Mucosa of descending colon (tissue), 3 donors: ENCODE measurements at places on chromosomes 12 and 14.
A peak's percentile ranks its signal among the peaks of the same experiment; 100 is the strongest.

DNA sequence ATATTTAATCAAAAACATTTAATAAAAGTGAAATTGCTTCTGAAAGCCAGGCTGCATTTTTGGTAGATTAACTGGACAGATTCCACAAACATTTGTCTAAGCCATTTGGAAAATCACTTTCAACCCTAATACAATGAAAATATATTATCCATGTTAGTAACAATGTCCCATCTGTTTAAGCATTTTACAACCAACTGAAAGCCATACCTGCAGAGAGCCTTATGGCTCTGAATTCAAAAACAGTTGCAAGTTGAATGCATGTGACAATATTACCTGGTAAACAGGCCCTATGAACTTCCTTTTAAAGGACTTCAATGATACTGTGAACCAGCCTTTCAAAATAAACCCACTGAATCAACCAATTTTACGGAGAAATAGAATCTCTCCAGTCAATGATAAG is 468.1 kb downstream of the BTG1 start:
- DNase-seq = no peak

DNA sequence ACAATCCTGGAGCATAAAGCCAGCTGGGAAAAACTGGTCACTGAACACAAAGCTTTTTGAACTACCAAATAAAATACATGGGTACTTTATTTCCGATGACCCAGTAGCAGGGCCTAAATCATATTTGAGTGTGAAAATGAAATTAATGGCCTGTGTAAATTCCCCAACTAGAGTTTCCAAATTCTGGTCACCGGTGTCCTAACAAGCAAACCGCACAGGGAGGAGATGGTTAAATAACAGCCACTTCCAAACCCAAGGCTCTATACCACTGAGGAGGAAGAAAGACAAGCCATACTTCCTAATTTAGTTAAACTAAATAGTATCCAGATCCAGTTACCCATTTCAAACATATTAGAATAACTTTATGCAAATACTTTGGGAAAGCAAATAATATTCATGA is 40.1 kb upstream of the DUSP6 start:
- DNase-seq = no peak

DNA sequence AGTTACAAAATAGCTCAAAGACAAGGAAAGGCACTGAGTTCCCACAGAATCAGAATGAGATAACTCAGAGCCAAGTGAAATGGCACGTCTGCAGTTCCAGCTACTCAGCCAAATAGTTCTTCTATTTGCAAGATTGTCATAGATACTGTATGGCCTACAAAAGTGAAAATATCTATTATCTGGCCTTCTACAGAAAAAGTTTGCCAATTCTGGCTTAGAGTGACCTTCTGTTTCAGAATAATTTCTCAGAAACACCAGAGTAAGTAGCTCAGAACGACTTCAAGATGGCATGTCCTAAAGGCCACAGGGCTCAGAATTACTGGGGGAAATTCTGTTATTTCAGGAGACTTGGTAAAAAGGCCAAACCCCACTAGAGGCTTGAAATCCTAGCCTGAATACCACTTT is 10.7 kb upstream of the RTRAF start:
- no peak for DNase-seq

GRCh38 chr12:93376436-93377251 is 1.1 kb upstream of the NUDT4 start:
- peak; percentile 51 for DNase-seq

- DNase-seq = no peak
These were observed 16.4 kb upstream of the LMO3 start for GRCh38 chr12:16622338-16622737.

DNA sequence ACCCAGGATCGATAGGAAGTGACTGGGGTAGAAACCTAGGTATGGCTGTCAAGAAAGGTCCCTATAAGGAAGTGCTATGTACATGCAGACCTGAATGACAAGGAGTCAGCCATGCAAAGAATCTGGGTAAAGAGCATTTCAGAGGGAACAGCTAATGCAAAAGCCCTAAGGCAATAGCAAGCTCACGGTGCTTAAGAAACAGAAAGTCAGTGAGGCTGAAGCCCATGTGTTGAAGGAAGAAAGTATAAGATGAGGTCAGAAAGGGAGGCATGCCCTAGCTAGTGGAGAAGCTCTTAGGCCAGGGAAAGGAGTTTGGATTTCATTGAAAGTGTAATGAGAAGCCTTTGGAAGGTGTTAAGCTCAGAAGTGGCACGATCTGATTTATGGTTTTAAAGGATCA is 6.0 kb upstream of the ADCY6 start:
- DNase-seq = no peak

GRCh38 chr14:49584058-49584457 is 2.1 kb downstream of the RPS29 start:
- DNase-seq = peak; percentile 11

DNA sequence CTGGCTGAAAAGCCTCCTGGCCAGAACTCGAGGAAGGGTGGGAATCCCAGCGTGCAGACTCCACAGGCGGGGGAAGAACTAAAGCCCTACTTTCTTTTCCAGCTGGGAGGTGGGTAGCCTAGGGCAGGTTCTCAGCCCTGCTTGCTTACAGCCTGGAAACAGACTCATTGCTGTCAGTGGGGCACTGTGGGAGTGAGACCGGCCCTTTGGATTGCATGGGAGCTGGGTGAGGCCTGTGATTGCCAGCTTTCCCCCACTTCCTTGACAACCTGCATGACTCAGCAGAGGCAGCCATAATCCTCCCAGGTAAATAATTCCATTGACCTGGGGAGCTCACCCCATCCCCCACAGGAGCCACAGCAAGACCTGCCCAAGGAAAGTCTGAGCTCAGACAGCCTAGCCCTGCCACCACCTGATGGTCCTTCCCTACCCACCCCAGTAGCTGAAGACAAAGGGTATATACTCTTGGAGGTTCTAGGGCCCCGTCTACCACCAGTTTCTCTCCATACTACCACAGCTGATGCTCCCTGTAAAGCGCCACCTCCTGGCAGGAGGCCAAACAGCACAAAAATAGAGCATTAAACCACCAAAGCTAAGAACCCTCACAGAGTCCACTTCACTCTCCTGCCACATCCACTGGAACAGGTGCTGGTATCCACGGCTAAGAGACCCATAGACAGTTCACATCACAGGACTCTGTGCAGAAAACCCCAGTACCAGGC is 294.1 kb downstream of the SEC23A start:
- peak; percentile 71 for DNase-seq

DNA sequence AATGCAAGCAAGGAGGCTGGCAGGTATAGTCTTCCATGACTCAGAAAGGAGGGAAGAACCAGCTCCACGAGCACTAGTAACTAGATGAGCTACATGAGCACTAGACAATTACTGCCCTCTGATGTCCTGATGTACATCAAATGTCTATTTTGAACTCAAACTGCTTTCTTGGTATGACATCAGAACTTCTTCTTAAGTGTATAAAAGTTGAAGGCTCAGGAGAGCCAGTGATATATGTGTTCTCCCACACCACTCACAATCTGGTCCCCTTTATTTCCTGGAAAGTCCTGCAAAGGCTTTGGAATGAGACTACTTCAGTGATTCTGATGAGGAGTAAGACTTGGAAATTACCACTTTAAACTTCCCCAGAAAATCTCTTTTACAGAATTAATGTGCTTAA is 18.5 kb upstream of the DHRS7 start:
- no peak for DNase-seq

- DNase-seq = no peak
These were observed 3.6 kb downstream of the ITGA7 start for GRCh38 chr12:55703901-55704761.

- DNase-seq = peak; percentile 11
These were observed 16.2 kb downstream of the TEDC1 start for GRCh38 chr14:105507247-105507646.

DNA sequence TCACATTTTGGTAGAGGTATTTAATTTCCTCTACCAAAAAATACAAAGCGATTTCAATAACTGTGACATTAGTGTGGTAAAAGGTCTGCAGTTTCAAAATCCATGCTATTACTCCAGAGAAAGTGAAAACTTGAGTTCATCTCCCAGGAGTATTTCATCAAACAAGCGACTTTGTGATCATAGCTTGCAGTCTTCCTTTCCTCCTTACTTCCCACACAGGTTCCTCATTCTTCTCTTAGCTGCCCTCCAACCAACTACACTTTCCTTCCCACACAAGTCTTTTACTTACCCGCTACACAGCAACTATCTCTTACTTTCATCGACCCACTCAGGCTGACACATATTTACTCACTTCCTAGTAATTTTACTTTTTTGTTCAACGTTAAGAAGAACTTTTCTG is 413.4 kb upstream of the USP15 start:
- no peak for DNase-seq

- DNase-seq = no peak
These were observed 18.6 kb downstream of the APOBEC1 start for GRCh38 chr12:7647071-7647470.

GRCh38 chr12:132161036-132161781 is 17.0 kb downstream of the NOC4L start:
- no peak for DNase-seq

- DNase-seq = no peak
These were observed 48.3 kb downstream of the HNRNPC start for GRCh38 chr14:21220874-21221477.

- DNase-seq = no peak
These were observed 48.6 kb upstream of the HMGA2 start for GRCh38 chr12:65775720-65776119.

DNA sequence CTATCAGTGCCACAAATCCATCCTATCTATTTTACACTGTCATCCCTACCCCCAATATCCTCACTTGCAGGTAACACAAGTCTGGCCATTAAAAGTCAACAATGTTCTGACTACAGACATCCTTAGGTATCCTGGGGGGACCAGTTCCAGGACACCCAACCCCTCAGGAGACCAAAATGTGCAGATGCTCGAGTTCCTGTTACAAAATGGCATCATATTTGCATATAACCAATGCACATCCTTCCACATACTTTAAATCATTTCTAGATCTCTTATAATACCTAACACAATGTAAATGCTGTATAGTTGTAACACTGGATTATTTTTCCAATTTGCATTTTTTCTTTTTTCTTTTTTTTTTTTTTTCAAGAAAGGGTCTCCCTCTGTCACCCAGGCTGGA is 6.9 kb downstream of the SYCP3 start:
- no peak for DNase-seq

DNA sequence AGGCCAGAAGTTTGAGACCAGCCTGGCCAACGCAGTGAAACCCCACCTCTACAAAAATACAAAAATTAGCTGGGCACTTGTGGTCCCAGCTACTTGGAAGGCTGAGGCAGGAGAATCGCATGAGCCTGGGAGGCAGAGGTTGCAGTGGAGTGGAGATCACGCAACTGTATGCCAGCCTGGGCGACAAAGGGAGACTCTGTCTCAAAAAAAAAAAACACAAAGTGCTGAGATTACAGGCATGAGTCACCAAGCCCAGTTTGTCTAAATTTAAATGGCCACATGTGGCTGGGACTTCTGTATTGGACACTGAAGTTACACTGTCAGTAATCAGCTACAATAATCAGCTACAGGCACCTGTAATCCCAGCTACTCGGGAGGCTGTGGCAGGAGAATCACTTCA is 100.9 kb upstream of the AEBP2 start:
- no peak for DNase-seq

- no peak for DNase-seq
These were observed 430.7 kb upstream of the DCN start for GRCh38 chr12:91613223-91613779.

DNA sequence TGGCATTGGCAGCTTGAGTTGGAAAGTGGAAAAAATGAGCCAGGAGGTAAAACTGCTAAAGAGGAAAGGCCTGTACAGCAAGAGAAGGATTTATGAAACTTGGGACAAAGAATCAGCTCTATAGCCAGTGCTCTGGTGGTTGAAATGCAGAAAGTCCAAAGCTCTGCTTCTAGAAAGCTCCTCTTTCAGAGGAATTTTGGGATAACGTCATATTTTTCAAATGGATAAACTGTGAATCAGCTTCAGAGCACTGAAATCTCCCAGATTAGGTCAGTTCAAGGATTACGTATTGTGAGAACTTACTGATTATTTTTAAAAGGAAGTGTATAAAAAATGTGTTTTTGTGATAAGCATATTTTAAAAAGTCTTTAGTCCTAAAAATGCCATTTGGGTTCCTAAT is 203.1 kb upstream of the CNOT2 start:
- no peak for DNase-seq

- DNase-seq = no peak
These were observed 30.4 kb upstream of the ITPK1 start for GRCh38 chr14:93146119-93146518.

DNA sequence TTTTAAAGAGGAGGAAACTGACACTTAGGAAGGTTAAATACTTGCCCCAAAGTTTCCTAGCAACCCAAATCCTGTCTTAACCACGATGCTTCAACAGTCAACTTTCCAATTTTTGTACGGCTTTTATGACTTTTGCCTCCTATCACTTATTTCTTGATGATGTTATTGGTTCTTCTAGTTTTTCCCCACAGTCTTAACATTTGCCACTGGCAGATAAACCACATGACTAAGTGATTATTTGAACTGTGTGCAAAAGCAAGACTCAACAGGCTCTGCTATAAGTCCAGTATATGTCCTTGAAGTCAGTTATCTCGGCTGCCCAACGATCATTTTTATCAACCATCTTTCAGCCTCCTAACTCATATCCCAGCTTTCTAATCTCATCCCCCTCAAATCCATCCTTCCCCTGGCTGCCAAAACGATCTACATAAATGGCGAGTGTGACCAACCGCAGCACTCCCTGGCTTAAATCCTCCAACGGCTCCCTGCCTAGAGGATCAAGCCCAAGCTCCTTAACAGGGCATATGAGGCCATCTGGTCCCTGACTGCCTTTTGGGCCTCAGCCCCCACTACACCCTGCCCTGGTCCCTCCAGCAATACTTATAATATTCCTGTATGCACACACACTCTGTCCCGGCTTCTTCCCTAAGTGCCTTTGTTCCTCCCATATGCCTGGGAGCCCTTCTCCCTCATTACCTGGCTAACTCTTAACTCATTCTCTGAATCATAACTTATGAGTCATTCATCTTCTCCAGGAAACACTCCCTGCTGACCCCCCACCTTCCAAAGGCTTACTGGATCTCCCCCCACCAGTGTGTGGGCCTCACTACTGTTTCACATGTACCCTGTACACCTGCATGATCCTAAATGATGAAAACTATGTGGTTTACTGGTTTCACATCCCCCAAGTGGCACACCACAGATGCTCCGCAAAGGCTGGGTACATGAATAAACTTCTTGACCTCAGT is 8.8 kb downstream of the VPS37B start:
- no peak for DNase-seq

GRCh38 chr14:67387195-67387594 is 24.8 kb downstream of the PLEK2 start:
- no peak for DNase-seq

DNA sequence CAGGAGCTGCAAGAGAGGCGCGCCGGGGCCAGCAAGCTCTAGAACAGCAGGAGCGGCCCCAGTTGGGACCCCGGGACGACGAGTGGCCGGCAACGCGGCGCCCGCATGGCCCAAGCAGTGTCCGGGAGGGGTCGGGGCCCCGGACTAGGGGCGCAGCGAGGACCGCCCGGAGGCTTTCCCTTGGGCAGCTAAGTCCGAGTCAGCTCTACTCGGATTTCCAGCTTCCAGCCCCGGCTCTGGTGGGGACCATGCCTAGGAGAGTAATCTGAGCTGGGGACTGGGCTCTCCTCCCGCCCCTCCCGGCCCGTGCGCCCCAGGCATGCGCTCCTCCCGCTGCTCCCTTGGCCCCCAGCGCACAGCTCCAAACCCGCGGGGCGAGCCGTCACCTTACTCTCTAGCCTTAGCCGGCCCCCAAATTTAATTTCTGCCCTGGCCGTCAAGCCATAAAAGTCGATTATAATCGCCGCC is 41.6 kb upstream of the CAPRIN2 start:
- no peak for DNase-seq
